ENCODE measurements at places on chromosomes 11 and 22.

DNA sequence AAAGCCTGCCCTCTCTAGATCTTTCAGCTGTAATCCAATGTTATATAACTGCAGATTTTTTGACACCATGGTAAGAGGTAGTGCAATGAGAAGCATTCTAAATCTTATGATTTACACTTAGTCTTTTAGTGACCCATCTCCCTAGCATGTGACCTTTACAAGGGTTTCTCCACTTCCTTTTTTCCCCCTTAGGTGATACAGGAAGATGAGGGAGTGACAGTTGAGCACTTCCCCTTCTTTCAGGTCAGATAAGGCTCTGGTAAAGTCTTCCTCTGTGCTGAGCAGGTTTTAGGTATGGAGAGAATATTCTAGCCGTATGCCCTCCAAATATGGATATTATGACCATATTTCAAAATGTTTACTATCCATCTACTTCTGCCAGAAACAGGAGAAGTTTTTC is 753.6 kb downstream of the JRKL start:
- no peak for DNase-seq

DNA sequence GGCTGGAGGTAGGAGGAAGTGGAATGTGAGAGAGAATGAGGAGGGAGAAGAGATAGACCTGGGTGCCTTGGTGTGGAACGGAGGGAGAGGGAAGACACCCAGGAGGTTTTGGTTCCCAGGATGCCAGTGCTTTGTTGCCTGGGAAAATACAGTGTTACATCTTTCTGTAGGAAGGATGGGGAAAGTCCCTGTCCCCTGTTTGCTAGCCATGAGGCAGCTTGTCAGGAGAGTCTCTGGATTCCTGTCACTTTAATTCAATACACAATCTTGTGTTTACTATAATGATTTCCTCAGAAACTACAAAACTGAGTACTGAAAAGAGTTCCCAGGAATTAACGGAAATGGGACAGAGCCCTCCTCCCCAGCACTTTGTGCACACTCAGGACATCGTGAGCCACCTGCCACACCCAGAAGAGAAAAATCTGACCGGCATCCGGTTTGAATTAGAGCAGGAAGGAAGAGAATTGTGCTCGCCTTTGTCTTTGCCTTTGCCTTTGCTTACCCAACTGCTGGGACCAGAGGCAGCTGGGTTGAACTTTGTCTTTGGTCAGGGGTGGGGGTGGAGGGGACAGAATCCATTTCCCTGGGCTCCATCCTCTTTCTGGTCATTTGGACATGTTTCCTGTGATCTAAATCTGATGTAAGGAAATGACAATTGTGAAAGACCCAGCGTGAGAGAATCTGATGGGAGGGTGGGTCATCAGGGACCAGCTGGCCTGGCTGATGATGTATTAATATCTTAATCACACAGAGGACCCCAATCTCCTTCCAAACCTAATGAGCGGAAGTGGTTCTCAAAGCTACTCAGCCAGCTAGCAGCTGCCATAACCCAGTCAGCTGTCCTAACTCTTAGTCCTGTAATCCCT is 1.3 kb upstream of the LIMK2 start:
- DNase-seq = peak; percentile 43

GRCh38 chr11:9596926-9597464 is 23.5 kb downstream of the WEE1 start:
- DNase-seq = no peak

- no peak for DNase-seq
Measured at GRCh38 chr11:67451658-67451976, 912 bp downstream of the GPR152 start.

- DNase-seq = no peak
Measured at GRCh38 chr11:66465373-66466224, 1.1 kb upstream of the PELI3 start.

- DNase-seq = no peak
Measured at GRCh38 chr11:17720796-17721171, 1.4 kb downstream of the MYOD1 start.

- no peak for DNase-seq
Measured at GRCh38 chr11:1036931-1037330, 413 bp upstream of the MUC6 start.

- peak; percentile 21 for DNase-seq
Measured at GRCh38 chr22:50034126-50035081, 21.8 kb upstream of the IL17REL start.

GRCh38 chr22:21992593-21993237 is 10.1 kb upstream of the TOP3B start:
- DNase-seq = no peak

GRCh38 chr11:133525976-133526375 is 6.3 kb downstream of the OPCML start:
- no peak for DNase-seq

GRCh38 chr11:84902445-84902844 is 724.7 kb downstream of the DLG2 start:
- DNase-seq = no peak

- no peak for DNase-seq
Measured at GRCh38 chr11:42255906-42256305, 796.5 kb upstream of the LRRC4C start.

GRCh38 chr11:69301081-69301454 is 7.1 kb downstream of the MYEOV start:
- DNase-seq = no peak

GRCh38 chr11:116962108-116962507 is 124.7 kb upstream of the APOA1 start:
- DNase-seq = no peak

GRCh38 chr11:76313271-76313670 is 67.7 kb downstream of the THAP12 start:
- DNase-seq = no peak

DNA sequence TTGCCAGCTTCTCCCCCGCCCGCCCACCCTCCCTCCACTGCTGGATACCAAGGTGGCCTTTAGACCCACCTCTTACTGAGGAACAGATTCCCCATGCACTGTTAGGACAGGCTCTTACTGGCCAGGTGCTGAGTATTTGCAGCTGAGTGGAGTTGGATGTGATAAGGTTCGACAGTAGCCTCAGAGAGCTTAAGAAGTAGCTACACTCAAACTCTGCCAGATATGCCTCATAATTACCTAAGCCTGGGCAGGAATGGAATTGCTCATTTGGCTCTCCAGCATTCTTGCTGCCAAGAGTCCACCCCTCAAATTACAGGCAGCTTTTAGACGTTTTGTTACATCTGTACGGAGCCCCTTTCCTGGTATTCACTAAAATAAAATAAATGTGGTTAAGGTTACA is 9.6 kb downstream of the FAM181B start:
- no peak for DNase-seq

DNA sequence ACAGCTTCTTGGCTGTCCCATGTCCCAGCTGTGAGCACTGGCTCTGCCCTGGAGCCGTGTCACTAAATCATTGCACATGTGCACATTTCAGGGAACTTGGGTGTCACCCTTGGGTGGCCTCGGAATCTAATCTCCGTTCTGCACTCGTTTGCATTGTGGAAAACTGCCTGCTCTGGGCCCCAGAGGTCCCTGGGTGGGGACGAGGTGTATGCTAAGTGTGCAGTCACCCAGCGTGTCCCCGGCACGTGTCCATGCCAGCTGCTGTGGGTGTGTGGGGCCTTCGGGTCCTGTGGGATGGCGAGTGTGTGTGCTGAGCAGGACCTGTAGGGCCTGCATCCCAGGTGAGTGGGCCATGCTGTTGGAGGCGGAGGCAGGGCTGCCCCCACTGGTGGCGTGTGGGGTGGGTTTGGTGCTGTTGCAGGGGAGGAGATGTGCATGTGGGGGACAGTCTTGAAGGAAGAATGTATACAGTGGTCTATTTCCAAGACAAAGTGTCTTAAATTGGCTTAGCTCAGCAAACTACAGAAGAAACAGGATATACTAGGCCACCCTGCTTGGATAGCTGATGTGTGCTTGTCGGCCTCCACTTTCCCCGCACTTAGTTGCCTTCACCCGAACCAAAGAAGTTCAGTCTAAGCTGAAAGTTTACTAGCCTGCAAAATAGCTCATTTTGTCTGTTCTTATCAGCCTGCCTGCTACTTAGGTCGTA is 14.6 kb downstream of the TANGO2 start:
- no peak for DNase-seq
